ENCODE measurements at places on chromosomes 7 and 10. TPM values are rescaled to one million over a fixed set of nuclear protein-coding genes. Genes with fewer than 3 reads are reported as not detected.

GPER1 gene
- total RNA-seq: 3.0 TPM

CYP26C1 gene
- total RNA-seq: not detected

STEAP1B gene
- 1.3 TPM for total RNA-seq

ANXA8 gene
- total RNA-seq: not detected

TRAPPC14 gene
- total RNA-seq: 20.3 TPM

GPNMB gene
- total RNA-seq: 116 TPM

GIMAP4 gene
- not detected for total RNA-seq

FEZF1 gene
- total RNA-seq: not detected

INA gene
- 2.5 TPM for total RNA-seq

LRRC61 gene
- not detected for total RNA-seq

TMEM139 gene
- total RNA-seq: not detected

TRIM4 gene
- total RNA-seq: 14.3 TPM

TSPAN15 gene
- total RNA-seq: 0.94 TPM

NPY4R2 gene
- not detected for total RNA-seq

CCDC3 gene
- 15.0 TPM for total RNA-seq

NUPR2 gene
- not detected for total RNA-seq

GNGT1 gene
- total RNA-seq: not detected

TSPAN12 gene
- 14.0 TPM for total RNA-seq

C10orf53 gene
- not detected for total RNA-seq

OR6B1 gene
- total RNA-seq: not detected

UPK3B gene
- 1.5 TPM for total RNA-seq

PTPRN2 gene
- 0.50 TPM for total RNA-seq

KDM7A gene
- total RNA-seq: 8.8 TPM

SYT15 gene
- 10.3 TPM for total RNA-seq

GRID2IP gene
- 0.13 TPM for total RNA-seq

MLLT10 gene
- 56.5 TPM for total RNA-seq

HTRA1 gene
- 1,546 TPM for total RNA-seq

Data from osteocyte (in vitro differentiated cells).